ENCODE measurements at places on chromosomes 2 and 18.

DNA sequence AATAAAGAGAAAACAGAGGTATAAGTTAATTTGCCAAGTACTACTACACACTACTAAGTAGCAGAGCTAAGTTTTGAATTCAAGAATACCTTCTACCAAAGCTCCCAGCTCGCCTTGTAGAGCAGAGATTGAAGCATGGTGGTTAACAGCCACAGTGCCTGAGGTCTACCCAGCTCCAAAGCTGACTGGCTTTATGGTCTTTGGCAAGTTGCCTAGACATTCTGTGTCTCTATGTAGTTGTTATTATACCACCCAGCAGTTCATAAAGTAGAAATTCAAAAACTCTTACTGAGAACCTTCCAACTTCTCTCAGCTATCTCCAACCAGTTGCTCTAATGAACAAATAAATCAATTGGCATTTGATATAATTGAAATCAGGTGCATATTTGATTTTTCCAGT is 87.8 kb downstream of the PDE11A start:
- DNase-seq = no peak

DNA sequence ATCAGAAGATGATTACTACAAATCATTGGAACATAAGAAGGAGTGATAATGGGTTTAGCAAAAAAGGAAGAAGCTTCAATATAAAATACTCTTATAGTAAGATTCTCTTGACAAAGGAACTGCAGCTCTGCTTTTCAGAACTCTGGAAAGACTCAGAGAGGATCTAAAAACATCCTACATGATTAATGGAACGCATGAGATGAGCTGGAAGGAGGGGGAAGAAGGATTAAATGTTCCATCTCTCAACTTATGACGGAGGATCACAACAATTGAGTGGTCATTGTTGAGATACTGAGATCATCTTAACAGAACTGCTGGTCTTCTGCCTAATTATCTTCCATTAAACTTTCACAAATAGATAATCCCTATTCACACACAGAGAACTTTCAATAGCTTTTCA is 267.5 kb upstream of the SLC8A1 start:
- DNase-seq = no peak

- DNase-seq = no peak
Observed at GRCh38 chr2:55330541-55331297, 61.7 kb upstream of the MTIF2 start.

GRCh38 chr18:55419132-55419946 is 168.7 kb downstream of the TCF4 start:
- no peak for DNase-seq

DNA sequence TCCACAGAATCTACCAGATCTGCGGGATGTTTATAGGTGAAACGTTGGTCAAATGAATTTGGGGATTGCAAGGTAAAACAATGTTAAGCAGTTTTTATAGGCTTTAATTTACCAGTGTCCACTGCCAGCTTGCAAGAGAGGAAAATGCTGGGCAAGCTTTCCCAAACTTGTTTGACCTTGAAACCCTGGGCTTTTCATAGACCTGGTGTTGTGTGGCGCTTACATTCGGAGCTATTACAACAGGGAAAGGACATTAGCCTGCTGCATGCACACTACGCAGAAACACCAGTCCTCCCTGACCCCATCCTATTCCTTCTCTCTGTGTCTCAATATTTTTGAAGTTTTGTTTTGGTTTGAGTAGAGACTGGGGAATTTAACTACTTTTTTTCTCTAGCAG is 59.6 kb upstream of the AGPS start:
- DNase-seq = no peak

- no peak for DNase-seq
Observed at GRCh38 chr2:172914341-172915008, 161.2 kb upstream of the MAP3K20 start.
